Omental fat pad (tissue), 4 donors: ENCODE measurements at places on chromosomes 2 and 18. TPM values are rescaled to one million over a fixed set of nuclear protein-coding genes. Genes with fewer than 3 reads are reported as not detected.

ZSWIM2 gene
- 1.0 TPM for total RNA-seq

OXER1 gene
- total RNA-seq: 0.96 TPM

HSPD1 gene
- total RNA-seq: 643 TPM

PLCL1 gene
- total RNA-seq: 5.4 TPM

TMEM237 gene
- total RNA-seq: 12.0 TPM
